ENCODE measurements at places on chromosomes 2 and 18. TPM values are rescaled to one million over a fixed set of nuclear protein-coding genes. Genes with fewer than 3 reads are reported as not detected.

Gene UNC50
- total RNA-seq: 31.4 TPM

Gene EGR4
- total RNA-seq: 0.18 TPM

Gene SULT1C4
- total RNA-seq: not detected

Gene BOK
- total RNA-seq: 0.09 TPM

Gene BUB1
- total RNA-seq: 115 TPM

Gene DTNA
- total RNA-seq: 0.53 TPM

Gene CRYBA2
- total RNA-seq: not detected

Gene PLGLB2
- 0.96 TPM for total RNA-seq

DNA sequence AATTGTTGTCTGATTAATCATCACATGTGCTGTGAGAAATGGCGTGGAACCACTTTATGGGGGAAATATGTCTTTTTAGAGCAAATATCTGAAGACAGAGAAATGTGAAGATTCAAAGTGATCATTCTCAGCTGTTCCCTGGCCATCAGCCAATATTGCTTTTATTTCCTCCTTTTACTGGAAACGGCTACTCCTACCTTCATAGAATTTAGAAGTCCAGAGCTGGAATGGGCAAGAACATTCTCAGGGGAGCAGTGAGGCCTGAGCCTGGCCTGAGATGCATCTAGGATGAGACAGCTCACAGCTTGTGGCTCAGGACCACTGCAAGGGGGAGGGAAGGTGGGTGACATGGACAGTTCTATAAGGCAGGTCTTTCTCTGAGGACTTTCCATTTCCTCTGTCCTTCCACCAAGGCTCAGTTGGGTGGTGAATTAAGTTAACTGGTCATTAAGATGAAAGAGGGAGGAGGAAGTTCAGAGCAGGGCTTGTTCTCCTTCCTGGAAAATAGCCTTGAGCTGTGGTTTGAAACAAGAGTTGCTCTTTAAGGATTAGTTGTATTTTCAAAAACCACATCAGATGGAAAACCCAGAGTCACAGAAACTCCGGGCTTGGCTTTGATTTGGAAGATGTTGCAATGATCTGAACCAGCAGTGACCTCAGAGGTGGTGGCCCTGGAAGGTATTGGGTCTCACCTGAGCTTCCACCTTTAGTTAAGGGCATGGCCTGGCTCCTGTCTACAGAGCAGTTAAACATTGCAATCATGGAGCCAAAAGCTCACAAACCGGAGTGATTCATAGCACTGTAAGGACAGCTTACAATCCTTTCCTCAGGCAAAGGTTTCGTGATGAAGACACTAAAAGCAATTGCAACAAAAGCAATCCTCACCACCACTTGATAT lies 144.3 kb downstream of the VAPA start:
- H3K4me3 ChIP-seq: no peak overlapping the region
- DNase-seq: no peak
- peaks cover 8% of the 10 kb centered on the region for H3K4me1 ChIP-seq
- H3K36me3 ChIP-seq: no peaks in the 10 kb centered on the region
- H3K27me3 ChIP-seq: no peaks in the 10 kb centered on the region
- H3K27ac ChIP-seq: no peak overlapping the region

DNA sequence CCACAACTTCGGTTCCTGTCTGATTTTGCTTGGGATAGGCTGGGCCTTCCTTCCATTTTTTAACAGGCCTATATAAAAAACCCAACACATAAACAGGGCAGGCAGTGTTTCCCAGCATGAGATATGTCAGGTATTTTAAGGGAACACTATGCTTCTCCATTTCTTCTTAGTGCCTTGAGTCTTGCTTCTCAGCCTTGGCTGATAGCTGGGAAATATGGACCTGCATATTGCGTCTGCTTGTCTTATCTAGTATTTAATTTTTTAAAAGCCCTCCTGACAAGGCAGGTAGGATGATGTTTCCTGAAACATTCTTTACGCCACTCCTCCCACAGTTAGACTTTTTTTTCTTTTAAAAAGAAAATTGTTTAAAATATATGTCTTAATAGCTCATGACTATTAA lies 45.5 kb upstream of the NABP1 start:
- H3K4me1 ChIP-seq: peaks cover 45% of the 10 kb centered on the region
- no peak overlapping the region for H3K4me3 ChIP-seq
- no peak overlapping the region for H3K27ac ChIP-seq
- no peak for DNase-seq
- H3K27me3 ChIP-seq: no peaks in the 10 kb centered on the region

GRCh38 chr2:201930831-201931230 lies 102.8 kb upstream of the FZD7 start:
- no peak for DNase-seq
- no peaks in the 10 kb centered on the region for H3K4me1 ChIP-seq
- no peaks in the 10 kb centered on the region for H3K36me3 ChIP-seq
- H3K4me3 ChIP-seq: no peak overlapping the region

GRCh38 chr2:127261804-127262406 lies 32.0 kb downstream of the ERCC3 start:
- H3K27ac ChIP-seq: no peak overlapping the region
- no peaks in the 10 kb centered on the region for H3K27me3 ChIP-seq
- H3K4me1 ChIP-seq: no peaks in the 10 kb centered on the region
- no peak overlapping the region for H3K4me3 ChIP-seq
- DNase-seq: no peak

- H3K27ac ChIP-seq: no peak overlapping the region
- DNase-seq: no peak
- H3K36me3 ChIP-seq: no peaks in the 10 kb centered on the region
- no peaks in the 10 kb centered on the region for H3K4me1 ChIP-seq
- H3K27me3 ChIP-seq: no peaks in the 10 kb centered on the region
Measured at GRCh38 chr18:53018791-53019190, 678.8 kb downstream of the DCC start.

DNA sequence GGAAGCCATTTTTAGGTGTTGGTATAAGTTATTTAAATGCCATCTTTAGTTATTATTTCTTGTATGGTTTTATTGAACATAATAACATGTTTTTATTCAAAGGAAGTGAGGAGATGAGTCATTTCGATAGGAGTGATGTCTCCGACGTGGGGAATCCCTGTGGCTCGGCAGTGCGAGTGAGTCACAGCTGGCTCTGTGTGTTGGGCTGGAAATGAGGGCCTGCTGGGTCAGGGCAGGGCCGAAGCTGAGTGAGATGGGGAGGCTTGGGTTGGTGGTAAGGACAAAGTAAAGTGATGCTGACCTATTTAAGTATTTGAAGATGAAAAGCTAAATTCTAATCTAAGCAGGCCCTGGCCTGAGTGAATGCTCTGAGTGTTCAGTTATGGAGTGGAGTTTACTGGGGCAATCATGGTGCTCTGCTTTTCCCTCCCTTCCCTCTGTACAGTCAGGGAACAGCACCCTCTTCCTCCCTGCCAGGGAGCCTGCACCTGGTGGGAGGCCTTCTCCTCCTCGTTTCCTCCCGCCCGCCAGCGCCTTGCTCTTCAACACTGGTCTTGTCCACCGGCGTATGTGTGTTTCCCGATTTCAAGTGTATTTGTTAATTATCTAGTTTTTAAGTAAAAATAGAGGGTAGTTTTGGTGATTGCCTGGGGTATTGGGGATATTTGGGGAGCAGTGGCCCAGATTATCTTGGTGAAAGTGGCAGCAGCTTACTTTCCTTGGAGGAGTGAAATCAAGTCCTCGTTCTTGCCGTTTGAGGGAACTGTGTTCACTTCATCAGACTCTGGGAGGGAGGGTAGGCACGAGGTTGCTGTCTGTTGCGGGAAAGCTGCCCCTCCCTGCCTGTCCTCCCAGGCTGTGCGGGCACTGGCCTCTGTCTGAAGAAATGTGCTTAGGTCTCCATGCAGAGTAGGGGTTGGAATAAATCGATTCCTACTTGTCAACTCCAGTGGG lies 157.0 kb downstream of the LDLRAD4 start:
- H3K4me1 ChIP-seq: peaks cover 84% of the 10 kb centered on the region
- peak overlapping the region; percentile 97 for H3K27ac ChIP-seq

- peaks cover 4% of the 10 kb centered on the region for H3K4me1 ChIP-seq
- H3K36me3 ChIP-seq: no peaks in the 10 kb centered on the region
- H3K27me3 ChIP-seq: peaks cover 48% of the 10 kb centered on the region
- DNase-seq: peak; percentile 19
- no peak within 1 kb of the TSS for H3K4me3 ChIP-seq
Measured at GRCh38 chr18:10453806-10454680, at the start of gene APCDD1. Gene APCDD1 (plus strand): TSS chr18:10454635. CDS start chr18:10454982, 347 bp downstream.

- peaks cover 7% of the 10 kb centered on the region for H3K4me1 ChIP-seq
- peak; percentile 73 for DNase-seq
- peaks cover 23% of the 10 kb centered on the region for H3K27me3 ChIP-seq
Measured at GRCh38 chr2:205776139-205776538, 93.8 kb downstream of the NRP2 start.

DNA sequence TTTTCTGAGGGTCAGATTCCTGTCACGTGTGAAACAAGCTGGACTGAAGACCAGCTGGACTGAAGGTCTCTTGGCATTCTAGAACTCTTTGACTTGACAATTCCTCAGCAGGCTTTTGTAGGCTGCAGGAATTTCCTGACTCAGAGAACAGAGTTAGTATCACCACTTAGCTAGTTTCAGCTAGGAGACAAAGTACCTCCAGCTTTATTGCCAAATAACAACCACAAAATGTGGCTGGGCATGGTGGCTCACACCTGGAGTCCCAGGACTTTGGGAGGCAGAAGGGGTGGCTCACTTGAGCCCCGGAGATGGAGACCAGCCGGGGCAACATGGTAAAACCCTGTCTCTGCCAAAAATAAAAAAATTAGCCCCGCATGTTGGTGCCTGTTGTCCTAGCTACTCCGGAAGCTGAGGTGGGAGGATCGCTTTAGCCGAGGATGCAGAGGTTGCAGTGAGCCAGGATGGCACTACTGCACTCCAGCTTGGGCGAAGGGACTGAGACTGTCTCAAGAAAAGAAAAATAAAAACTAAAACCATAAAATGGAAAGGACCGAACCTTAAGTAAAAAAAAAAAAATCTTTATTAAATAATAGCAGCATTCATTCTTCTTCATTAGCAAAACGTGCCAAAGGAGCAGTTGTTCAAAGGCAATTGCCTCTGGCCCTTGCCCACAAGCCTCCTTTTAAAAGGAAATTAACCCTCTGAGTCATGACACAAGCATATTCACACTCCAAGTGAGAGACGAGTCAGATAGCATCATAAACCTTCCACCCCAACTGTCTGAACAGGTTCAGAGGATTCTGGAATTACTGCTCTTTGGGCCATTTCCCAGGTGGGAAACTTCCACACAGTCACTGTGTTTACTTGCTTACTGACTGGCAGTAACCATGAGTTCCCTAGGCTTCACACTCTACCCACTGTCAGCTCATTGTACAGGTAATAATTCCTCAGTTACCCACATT lies 88.9 kb downstream of the MYL12B start:
- H3K27ac ChIP-seq: no peak overlapping the region
- H3K36me3 ChIP-seq: no peaks in the 10 kb centered on the region
- H3K4me1 ChIP-seq: peaks cover 8% of the 10 kb centered on the region
- H3K27me3 ChIP-seq: peaks cover 6% of the 10 kb centered on the region
- peak; percentile 5 for DNase-seq
- H3K4me3 ChIP-seq: no peak overlapping the region

DNA sequence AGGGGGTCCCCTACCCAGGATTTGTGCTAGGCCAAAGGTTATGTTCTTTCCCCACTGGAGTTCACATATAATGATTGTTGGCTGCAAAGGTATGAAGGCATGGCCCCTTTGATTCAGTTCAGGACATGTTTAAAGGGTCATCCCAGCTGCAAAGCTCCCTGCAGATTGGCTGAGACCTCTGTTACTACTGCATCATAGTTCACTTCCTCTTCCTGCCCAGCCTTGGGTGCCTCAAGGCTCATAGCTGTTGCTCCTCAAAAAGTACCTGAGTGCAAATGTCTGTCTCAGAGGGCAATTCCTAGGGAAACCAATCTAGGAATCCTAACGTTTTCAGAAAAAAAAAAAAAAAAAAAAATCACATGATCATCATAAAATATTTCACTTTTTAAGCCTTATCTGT lies 125.1 kb downstream of the ATL2 start:
- no peaks in the 10 kb centered on the region for H3K4me1 ChIP-seq
- no peak for DNase-seq
- H3K27me3 ChIP-seq: no peaks in the 10 kb centered on the region
- H3K27ac ChIP-seq: no peak overlapping the region

- no peak for DNase-seq
- peaks cover 79% of the 10 kb centered on the region for H3K27me3 ChIP-seq
- H3K4me3 ChIP-seq: peak overlapping the region; percentile 10
- H3K36me3 ChIP-seq: no peaks in the 10 kb centered on the region
Measured at GRCh38 chr2:104862058-104862941, 8.4 kb downstream of the POU3F3 start.

GRCh38 chr2:15378148-15378908 lies 182.8 kb downstream of the NBAS start:
- H3K27ac ChIP-seq: peak overlapping the region; percentile 72
- DNase-seq: no peak
- H3K4me1 ChIP-seq: peaks cover 17% of the 10 kb centered on the region
- H3K4me3 ChIP-seq: no peak overlapping the region

DNA sequence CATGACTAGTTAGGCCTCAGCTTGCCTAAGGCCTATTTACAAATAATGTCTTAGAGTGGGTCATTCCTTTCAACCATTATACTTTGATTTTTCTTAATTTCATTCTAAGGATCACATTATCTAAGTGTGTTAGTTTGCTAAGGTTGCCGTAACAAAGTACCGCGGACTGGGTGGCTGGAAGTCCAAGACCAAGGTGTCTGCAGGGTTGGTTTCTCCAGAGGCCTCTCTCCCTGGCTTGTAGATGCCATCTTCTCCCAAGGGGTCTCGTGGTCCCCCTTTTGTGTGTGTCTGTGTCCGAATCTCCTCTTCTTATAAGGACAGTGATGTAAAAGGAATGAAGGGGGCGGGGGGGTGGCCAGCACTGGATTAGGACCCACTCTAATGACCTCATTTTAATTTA lies 18.4 kb upstream of the ITM2C start:
- no peak overlapping the region for H3K27ac ChIP-seq
- peaks cover 17% of the 10 kb centered on the region for H3K27me3 ChIP-seq
- no peak overlapping the region for H3K4me3 ChIP-seq
- peaks cover 20% of the 10 kb centered on the region for H3K4me1 ChIP-seq

- H3K4me3 ChIP-seq: no peak overlapping the region
- H3K27ac ChIP-seq: no peak overlapping the region
- no peaks in the 10 kb centered on the region for H3K4me1 ChIP-seq
Measured at GRCh38 chr2:209905691-209906090, 96.7 kb upstream of the RPE start.

DNA sequence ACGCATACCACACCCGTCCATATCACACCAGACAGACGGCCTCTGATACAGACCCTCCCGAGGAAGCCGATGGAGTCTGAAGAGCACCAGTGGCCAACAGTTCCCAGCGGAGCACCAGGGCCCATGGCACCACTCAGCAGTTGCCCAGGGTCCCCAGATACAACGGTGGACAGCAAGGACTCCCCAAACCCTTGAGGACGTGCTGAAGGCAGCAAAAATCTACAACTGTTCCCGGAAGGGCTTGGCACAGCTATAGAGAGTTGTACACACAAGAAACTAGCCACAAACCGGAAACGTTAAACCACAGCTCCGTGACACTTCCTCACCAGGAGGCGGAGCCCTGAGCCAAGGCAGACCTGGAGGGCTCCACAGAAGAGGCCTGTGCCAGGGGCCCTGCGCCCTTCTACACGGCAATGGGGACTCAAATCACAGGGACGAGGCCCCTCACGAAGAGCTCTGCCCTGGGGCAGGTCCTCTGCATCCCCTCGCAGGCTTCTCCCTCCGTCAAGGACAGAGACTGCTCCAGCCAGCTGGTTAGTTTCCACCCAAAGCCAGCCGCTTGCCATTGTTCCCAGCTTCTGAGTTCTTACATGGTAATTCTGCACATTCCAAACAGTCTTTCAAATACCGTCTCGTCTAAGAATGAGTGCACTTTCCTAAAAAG lies 133.4 kb downstream of the HDAC4 start:
- peak overlapping the region; percentile 80 for H3K4me3 ChIP-seq
- H3K27ac ChIP-seq: peak overlapping the region; percentile 96
- H3K36me3 ChIP-seq: peaks cover 4% of the 10 kb centered on the region
- DNase-seq: peak; percentile 95
